ENCODE measurements at places on chromosomes 6 and 20.

GRCh38 chr6:149899486-149899885, 1.6 kb upstream of the RAET1E start:
- DNase-seq = no peak

DNA sequence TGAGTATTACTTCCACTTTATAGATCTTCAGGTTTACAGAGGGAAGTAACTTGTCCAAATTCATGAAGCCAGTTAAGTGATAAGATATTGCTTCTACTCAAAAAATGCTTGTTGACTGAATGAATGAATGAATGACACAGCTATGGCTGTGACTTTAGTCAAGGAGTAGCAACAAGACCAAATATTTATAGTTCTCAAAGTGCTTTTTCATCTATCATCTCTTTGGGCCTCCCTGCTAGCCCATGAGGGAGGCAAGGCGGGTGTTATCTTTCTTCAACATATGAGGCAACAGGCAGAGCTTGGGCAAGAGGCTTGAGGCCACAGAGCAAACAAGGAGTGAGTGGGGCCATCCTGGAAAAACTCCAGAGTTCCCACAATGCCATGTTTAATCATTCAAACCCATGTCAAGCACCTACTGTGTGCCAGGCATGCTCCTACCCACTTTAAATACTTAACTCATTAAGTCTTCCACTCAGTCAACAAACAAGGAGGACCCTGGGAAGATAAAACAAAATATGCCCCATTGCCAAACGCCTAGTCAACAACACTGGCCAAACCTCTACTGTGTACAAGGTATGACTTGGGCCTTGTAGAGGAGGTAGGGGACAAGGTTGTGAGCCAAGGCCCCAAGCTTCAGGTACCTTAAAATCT, 15.9 kb downstream of the BCL2L1 start:
- DNase-seq = no peak

- DNase-seq = no peak
Measured at GRCh38 chr6:6660339-6661045, 72.0 kb downstream of the LY86 start.

GRCh38 chr6:43077981-43078511, 1.9 kb downstream of the PTK7 start:
- no peak for DNase-seq
